Stimulated activated CD4-positive, alpha-beta T cell treated with anti-CD3 and anti-CD28 coated beads, Interleukin-1b, Interleukin-23, amount 100 ng/mL, for 48 hours (primary cell): ENCODE measurements at places on chromosomes 6 and 20.
A peak's percentile ranks its signal among the peaks of the same experiment; 100 is the strongest.

DNA sequence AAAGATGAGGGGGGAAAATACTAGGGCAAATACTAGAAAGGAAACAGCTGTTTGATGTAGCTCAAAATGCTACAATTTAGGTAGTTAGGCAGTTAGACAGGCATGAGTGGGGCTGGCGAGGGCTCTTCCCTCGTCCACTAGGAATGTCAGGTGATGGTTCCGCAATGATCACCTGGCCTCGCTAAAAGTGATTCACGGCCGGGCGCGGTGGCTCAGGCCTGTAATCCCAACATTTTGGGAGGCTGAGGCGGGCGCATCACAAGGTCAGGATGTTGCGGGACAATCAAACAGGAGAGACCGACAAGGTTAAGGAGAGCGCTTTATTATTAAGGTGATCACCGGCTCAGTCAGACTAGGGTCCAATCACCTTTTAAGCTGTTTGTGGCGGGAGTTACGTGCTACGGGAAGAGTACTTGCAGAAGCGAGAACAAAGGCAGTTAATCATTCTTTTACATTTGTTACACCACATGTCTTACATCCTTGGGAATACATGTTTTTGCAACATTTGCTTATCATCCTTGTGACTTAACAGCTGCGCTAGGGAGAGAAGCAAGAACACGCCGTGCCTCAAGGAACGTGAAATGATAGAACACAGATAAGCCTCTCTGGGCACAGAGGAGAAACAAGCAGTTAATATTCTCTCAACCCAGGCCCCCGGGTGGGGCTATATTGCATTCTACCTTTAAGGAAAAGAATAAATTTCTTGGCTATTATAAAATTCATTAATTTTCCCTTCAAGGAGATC lies 1025.4 kb downstream of the EYS start:
- no peak for DNase-seq

- no peak for DNase-seq
These were observed 27.3 kb downstream of the CDK5RAP1 start for GRCh38 chr20:33373735-33374605.

GRCh38 chr6:63930848-63931247 lies 295.2 kb downstream of the PHF3 start:
- no peak for DNase-seq

GRCh38 chr6:112204350-112204706 lies 50.0 kb downstream of the LAMA4 start:
- DNase-seq = no peak

- DNase-seq = no peak
These were observed 71.3 kb upstream of the MYL9 start for GRCh38 chr20:36469973-36470372.

DNA sequence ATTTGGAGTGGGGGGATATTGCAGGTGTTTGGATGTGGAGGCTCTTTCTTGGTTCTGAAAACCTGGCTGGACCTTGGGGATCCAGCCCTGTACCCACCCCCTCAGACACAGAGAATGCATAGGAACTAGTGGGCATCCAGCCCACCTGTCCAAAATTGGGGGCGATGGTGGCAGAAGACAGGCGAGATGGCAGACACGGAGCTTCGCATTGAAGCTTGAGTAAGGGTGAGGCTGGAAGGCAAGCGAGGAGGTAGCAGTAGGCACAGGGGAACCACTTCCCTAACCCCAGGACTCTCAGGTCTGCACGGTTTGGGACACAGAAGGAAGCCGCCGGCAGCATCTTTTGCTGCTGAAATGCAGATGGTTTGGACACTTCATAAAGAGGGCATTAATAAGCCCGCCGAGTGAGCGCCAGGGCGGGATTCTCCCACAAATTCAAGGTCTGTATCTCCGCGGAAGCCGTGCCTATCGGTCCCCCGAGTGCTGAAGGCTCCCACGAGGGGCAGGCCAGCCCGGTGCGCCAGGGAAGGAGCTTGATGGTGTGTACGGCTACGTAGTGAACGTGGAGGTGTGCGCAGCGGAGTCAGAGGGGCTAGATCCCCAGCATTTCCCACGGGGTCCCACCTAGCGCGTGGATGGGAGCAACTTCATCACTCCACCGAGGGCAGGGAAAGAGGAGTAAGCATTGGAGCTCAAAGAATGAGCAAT lies 1.6 kb upstream of the FOXA2 start:
- no peak for DNase-seq

DNA sequence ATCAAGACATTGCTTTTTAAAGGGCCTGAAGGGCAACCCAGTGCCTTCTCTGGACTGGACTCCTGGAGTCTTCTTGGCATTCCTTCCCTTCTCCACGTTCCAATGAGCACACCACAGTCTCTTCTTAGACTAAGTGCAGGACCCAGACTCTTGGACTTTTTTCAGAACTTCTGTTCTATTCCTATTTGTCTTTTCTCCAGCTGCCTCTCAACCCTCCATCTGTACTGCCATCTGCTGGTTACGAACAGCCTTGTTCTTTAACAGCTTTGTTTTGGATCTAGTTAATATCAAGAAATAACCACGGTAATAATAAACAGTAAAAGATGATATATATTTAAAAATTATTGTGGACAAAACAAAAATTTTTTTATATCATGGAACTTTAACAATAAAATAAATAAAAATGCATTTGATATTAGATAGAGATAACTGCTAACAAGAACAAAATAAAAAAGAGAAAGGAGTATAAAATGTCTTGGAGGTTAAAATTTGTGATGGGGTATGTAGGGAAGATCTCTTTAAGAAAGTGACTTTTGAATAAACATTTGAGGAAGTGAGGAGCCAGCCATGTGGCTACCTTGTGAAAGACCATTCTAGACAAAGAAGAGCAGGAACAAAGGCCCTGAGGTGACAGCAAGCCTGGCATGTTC lies 105.1 kb upstream of the HCRTR2 start:
- no peak for DNase-seq

GRCh38 chr6:143536866-143537691 lies 25.6 kb upstream of the FUCA2 start:
- DNase-seq = peak; percentile 62

DNA sequence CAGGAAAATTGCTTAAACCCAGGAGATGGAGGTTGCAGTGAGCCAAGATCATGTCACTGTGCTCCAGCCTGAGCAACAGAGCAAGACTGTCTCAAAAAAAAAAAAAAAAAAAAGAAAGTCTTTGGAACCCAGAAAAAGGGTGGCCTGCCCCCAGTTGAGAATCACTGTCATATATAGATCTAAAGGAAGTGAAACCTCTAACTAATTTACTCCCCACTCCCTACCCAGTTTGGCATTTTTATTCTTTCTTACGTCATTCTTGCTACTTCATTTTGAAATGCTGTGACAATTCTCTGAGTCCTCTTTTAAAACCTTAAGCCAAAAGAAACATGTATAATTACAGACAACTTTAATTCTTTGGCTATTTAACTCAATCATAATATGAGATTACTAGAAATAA lies 254.8 kb downstream of the CDC5L start:
- no peak for DNase-seq

DNA sequence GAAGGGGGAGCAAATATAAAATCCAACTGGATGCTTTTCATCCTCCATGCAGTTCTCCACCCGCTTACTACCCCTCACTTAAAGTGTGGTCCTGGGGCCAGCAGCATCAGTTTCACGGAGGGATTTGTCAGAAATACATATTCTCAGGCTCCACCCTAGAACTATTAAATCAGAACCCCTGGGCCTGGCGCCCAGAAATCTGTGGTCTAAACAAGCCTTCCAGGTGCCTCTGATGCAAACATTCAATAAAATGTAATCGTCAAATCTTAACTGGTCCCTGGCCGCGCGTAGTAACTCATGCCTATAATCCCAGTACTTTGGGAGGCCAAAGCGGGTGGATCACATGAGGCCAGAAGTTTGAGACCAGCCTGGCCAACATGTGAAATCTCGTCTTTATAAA lies 47.7 kb downstream of the ATXN1 start:
- DNase-seq = no peak

DNA sequence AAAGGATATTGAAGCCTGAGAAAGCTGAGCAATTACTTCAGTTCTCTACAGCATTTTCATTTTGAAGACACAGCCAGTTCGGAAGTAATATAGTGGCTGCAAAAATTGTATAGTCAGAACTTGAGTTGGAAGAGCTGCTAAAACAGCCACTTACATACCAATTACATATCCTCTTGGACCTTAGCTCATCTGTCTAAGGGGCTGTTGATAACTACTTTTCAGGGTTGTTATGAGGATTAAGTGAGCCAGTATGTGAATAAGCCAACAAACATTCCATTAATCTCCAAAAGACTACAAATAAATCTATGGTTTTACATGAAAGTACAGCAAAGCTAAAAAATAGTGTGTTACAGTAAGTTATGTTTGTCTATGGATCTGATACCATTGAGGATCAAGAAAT lies 59.7 kb downstream of the TMEM200A start:
- no peak for DNase-seq

DNA sequence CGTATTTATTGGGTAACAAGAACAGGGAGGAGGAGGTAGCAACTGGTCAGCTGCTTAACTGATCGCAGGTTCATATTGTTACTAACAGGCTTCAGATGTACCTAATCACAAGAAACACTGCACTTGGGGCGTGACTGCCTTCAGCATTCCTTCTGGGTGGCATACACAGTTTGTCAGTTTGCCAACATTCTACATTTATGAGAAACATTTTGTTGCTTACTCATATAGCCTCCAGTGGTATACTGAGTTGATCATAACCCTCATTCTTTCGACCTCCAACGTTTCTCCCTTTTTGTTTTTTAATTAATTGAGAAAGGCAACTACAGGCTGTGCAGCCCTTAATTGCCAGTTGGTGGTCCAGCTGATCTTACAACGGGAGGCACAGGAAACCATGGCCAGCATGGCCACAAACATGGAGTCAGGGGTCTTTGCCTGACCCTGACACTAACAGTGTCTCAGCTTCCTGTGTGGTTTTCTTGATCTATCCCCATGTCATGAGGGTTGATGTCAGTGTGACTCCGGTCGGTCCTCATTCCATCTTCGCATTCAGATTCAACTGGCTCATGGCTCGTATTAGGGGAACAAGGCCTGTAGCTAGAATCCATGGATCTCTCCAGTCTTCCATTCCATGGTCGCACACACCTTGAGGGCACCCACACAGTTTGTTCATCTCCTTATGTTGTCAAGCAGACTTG lies 9.4 kb downstream of the EPB41L2 start:
- DNase-seq = no peak

DNA sequence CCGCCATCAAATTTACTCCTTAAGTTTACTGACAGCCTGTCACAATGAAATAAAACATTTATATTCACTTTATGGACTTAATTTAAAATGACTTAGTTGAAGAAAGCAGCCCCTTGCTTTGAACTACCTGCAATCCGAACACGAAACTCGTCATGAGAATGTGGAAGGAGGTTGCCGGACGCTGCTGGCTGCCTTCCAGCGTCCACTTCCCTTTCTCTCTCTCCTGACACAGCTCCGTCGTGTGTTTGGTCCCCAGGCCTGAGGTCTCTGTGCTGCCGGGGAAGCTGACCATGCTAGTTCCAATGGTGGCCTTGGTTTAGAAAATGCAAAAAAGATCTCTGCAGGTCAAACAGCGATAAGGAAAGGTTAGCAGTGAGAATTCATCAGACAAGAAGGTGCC lies 519.7 kb downstream of the CDH26 start:
- DNase-seq = no peak

DNA sequence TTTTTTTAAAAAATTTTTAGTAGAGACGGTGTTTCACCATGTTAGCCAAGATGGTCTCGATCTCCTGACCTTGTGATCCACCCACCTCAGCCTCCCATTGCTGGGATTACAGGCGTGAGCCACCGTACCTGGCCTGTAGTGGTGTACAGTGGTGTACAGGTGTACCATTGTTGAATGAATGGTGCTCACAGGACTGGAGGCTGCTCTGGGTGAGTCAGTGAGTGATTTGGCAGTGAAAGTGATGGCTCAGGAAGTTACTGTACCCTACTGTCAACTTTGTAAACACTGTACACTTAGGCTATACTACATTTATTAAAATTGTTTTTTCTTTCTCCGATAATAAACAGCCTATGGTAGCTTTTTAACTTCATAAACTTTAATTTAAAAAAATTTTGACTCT lies 122.8 kb upstream of the EEF1E1 start:
- no peak for DNase-seq

DNA sequence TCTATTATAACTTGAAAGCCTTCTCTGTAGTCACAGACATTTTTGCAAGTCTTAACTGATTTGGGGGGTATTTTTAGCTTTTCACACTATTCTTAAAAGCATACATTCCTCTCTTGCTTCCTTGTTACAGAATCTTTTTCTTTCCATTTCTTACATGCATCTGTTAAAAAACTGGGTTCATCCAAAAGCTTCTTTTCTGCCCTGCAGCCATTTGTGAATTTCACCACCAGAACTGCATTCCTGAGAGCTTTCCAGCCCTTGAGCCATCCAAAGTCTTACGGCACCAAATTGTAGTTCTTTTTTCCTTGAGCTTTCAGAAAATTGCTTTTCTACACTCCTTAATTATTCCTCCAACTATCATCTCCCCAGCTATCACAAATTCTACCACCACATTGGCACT lies 19.7 kb upstream of the GSTA4 start:
- DNase-seq = no peak

GRCh38 chr6:100512203-100512862 lies 47.6 kb upstream of the SIM1 start:
- DNase-seq = no peak

- DNase-seq = no peak
These were observed 116.5 kb upstream of the BMP2 start for GRCh38 chr20:6651016-6651415.

GRCh38 chr20:36745234-36745926 lies 510 bp downstream of the NDRG3 start:
- no peak for DNase-seq

DNA sequence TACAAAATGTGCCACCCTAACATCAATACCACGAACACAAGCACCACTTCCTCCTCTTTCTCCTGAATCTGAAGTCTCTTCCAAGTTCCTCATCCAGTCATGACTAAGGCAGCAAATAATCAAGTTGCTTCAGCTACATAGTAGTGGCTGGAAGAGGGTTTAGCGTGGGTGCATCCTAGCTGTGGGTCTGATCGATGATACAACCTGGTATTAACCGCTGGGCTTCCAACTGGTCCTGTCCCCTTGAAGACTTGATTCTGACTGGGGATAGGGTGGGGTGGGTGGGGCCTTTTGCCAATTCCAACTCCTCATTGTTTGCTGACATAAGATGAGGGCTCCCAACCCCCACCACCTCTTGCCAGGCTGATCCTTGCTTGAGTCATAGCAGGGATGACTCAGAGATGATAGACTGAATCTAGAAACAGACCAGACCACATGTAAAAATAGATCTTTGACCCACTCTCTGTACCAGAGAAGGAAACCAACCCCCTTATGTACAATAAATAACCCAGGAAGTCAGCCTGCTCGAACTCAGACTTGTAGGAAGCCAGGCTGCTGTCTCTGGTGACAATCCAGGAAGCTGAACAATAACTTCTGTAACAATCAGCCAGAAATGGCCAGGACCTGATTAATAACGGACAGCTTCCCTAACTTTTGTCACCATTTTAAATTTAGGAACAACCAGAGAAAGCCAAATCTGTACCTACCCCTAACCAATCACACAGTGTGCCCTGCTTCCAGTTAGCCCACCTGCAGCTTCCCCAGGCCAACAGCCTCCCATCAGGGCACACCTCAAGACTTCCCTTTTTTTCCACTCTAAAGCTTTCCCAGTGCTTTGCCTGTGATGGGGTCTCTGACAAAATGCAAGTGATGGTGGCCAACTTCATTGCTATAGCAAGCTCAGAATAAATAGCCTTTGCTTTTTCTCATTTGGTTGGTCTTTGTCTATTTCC lies 68.9 kb upstream of the FAM184A start:
- peak; percentile 66 for DNase-seq

- DNase-seq = peak; percentile 11
These were observed 651 bp upstream of the BLTP3A start for GRCh38 chr6:34791164-34791700.

- no peak for DNase-seq
These were observed 25.1 kb upstream of the KIAA0408 start for GRCh38 chr6:127484212-127484863.

GRCh38 chr20:33862709-33863403 lies 51.7 kb downstream of the CHMP4B start:
- DNase-seq = peak; percentile 30
